ENCODE measurements at places on chromosomes 1 and 21.
A peak's percentile ranks its signal among the peaks of the same experiment; 100 is the strongest.

DNA sequence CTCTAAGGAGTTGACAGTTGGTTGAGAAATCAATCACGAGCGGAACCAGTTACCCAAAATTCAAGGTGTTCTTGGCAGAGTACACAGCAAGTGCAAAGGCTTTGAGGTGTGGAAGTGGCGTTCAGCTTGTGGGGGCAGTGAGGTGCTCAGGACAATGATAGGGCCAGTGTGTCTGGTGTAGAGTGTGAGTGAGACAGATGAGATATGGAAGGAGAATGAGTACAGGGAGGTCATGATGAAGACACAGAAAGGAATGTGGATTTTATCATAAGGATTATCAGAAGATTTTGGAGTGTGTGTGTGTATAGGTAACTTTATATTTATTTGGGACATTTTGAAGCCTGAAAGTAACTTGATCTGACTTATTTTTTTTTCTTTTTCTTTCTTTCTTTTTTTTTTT lies 40.9 kb downstream of the IFI44 start:
- no peak for DNase-seq

- DNase-seq = no peak
These were observed 5.0 kb upstream of the KCNC4 start for GRCh38 chr1:110205156-110205555.

DNA sequence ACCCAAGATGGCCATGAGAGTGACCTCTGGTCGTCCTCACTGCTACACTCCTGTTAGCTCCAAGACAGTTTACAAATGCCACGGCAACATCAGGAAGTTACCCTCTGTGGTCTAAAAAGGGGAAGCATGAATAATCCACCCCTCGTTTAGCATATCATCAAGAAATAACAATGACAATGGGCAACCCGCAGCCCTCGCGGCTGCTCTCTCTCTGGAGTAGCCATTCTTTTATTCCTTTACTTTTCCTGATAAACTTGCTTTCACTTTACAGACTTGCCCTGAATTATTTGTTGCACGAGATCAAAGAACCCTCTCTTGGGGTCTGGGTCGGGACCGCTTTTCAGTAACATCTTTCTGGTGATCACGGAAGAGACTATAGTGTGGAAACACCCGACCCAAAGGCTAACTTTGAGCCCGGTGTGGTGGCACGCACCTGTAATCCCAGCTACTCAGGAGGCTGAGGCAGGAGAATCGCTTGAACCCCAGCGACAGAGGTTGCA lies 19.8 kb upstream of the COX20 start:
- no peak for DNase-seq

- DNase-seq = no peak
These were observed 159.6 kb downstream of the PTPRU start for GRCh38 chr1:29395736-29396437.

DNA sequence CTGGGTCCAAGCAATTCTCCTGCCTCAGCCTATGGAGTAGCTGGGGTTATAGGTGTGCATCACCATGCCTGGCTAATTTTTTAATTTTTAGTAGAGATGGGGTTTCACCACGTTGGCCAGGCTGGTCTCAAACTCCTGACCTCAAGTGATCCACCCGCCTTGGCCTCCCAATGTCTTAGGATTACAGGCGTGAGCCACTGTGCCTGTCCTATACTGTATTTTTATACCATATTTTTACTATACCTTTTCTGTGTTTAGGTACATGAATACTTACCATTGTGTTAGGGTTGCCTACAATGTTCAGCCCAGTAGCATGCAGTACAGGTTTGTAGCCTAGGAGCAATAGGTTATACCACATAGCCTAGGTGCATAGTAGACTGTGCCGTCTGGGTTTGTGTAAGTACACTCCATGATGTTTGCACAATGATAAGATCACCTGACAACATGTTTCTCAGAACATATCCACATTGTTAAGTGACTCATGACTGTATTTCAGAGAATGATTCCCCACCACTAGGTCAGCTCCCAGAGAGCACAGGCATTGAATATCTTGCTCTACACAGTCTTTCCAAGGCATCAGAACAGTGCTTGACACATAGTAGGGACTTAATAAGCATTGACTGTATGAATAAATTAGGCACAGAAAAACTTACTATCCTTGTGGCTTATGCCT lies 6.0 kb upstream of the CITED4 start:
- DNase-seq = peak; percentile 13

DNA sequence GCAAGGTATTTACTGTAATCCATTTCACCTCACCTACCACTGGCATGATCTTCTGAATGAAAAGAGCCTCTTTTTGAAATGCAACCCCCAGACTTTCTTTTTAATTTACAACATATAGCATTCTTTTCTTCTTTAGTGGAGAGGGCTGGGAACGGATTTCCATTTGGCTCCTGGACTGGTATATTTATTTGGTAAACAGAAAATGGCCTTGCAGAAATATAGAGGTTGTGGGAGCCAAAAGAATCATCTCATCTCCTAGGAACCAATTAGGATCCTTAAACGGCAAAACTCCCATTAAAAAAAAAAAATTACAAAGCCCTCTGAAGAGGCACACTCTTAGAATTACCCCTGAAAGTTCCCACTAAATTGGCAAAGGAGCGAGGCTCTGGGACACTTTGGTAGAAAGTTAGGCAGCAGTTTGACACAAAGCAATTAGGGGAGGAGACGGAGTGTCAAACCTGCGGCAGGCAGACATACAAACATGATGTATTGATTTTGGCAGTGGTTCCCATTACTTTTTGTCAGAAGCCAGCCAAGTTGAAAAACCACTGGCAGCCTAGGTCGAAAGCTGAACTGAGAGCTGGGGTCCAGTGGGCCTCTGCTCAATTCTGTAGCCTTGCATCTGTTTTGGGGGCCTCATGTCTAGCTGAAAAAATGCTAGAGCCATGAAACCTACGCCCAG lies 135.1 kb upstream of the MAGI3 start:
- no peak for DNase-seq

- no peak for DNase-seq
These were observed 3.8 kb upstream of the SLC30A2 start for GRCh38 chr1:26049531-26050247.

DNA sequence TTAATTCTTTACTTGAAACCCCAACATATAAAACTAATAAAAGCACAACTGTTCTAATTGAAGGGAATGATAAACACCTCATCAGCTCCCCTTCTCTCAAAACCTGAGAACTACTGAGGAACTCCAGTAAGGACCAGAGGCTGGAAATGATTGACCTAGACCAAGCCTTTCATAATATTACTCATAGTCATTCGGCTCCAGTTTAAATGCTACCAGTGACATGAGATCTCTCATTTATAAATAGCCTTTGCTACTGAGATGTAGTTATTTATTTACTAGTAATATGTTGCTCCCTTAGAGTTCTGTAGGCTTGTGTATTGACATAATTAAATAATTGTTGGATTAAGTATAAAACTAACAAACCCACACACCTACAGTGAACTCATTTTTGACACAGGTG lies 209.8 kb upstream of the PRMT6 start:
- DNase-seq = no peak

GRCh38 chr1:6359216-6360116 lies 34.1 kb downstream of the ACOT7 start:
- peak; percentile 69 for DNase-seq

GRCh38 chr1:172900376-172900997 lies 150.3 kb downstream of the TNFSF18 start:
- no peak for DNase-seq

- DNase-seq = no peak
These were observed 41.8 kb downstream of the SKI start for GRCh38 chr1:2269922-2270259.

DNA sequence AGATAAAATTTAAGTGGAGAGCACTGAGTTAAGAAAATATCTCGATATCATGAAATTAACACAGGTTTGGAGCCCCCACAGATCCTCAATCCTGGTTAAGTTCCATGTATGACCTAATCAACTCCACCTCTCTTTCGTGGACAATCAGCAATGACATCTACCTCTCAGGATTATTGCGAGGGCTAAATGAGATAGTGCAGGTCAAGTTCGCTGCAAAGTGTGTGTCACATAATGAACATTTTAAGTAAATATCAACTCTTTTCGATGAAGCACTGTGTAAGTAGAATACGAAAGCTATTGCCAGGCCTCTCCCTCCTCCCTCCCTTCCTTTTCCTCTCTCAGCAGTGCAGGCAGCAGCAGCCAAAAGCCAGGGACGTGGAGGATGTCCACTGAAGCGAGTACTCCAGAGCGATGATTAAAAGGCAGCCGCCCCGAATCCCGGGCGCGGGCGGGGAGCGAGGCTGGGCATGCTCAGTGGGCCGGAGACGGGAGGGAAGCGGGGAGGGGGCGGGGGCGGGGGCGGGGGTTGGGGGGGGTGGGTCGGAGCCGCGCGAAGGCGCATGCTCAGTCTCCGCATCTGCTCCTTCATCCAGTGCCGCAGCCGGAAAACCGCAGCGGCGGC lies at the start of gene CAMSAP2:
Gene CAMSAP2, plus strand, starts transcription at position 567 of the 622 bp plus-strand sequence. CDS start 935 bp downstream, outside the sequence.
- DNase-seq = peak; percentile 63

DNA sequence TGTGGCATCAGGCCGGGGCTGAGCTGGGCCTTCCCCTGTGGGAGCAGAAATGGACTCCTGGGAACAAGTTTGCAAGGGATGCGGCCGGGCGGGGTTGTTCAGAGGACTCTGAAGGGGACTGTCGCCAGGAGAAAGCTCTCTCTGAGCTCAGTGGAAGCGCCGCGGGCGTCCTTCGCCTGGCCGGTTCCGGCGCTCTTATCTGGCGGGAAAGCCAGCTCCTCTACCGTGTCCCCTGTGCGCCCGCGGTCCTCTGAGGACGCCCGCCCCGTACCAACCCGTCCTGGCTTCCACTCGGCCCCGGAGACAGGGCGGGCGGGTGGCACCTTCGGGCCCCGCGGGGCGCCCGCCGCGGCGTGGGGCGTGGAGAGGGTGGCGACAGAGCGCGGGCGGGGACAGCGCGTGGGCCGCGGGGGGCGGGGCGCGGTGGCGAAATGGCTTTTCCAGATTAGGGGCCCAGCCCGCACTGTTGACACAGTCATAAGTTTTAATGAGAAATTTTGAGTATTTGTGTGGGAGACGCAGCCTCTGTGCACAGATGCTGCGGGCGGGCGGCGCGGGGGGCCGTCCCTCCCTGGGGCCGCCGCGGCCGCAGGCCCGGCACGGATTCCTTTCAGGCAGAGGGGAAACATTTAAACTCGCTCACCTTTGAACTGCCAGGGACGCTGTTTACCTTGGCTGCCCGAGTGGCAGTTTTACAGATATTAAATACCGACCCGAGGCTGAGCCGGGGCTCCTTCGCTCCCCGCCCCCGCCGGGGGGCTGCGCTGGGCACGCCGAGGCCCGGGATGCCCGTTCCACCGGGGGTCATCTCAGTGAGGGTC lies 70.2 kb downstream of the FOXD2 start:
- no peak for DNase-seq

DNA sequence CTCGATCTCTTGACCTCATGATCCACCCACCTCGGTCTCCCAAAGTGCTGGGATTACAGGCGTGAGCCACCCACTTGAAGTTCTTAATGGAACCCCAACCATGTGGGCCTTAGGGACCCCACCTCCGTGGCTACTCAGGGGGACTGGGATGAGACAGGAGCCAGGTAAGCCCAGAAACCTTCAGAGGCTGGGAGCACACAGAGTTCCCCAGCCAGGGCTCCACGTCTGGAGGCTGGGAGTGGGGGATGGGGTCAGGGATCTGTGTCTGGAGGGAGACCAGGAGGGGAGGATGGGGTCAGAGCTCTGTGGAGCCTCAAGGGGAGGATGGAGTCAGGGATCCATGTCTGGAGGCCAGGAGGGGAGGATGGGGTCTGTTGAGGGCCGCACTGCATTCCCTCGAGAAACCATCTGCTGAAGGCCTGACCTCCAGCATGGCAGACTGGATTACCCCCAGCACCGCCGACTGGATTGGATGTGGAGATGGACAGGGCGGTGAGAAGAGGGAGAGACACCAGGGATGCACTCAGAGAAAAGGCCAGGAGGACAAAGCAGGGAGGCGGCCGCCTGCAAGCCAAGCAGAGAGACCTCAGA lies 2.1 kb upstream of the FTCD start:
- DNase-seq = no peak

DNA sequence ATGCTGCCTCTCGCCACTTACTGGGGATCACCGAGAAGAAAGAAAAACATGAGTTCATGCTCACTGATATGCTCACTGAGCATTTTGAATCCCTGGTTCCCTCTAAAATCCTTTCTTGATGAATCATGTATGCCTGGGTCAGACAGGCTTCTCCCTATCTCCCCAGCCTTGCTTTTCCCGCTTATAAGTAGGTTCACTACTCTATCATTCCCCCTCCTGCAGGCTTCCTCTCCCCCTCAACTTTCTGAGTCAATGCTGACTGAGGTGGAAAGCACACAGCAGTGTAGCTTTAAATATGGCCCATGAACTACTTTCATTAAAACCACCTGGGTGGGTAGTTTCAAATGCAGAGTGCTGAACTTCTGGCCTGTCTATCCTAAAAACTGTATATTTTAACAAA lies 41.7 kb downstream of the FMO4 start:
- no peak for DNase-seq

DNA sequence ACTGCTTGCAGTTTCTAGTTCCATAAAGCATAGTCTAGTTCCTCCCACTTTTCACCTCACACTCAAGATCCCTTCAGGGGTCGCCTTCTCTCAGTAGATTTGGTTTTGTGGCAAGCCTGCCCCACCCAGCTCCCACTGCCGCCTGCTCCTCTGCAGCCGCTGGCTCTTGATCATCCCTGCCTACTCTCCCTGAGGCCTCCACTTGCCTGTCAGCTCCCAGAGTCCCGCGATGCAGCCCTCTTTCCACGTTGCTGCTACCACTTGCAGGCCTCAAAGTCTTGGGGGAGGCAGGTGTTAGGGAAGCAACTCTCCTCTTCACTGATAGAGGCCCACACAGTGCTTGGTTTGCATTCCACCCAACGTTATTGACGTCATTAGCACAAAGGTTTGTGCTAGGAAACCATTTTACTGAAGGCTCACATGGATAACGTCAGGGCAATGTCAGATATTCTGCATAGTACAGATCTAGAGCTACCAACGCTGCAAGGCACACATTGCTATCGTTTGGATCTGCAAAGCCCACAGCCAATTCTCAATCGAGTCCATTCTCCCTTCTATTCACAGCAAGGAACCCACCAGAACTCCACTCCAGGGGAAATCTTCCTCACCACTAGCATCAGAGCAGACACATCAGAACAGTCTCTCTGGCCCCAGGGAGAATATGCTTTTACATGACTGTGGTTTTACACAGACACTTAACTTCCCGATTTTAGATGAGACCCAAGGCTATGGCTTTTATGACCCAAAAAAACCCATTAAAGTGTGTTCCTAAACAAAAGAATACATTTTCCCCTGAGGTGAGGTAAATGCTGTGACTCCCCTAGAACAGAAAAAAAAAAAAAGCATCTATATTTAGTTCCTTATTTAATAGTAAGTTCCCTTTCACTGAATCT lies 519.5 kb upstream of the CAMK1G start:
- no peak for DNase-seq

DNA sequence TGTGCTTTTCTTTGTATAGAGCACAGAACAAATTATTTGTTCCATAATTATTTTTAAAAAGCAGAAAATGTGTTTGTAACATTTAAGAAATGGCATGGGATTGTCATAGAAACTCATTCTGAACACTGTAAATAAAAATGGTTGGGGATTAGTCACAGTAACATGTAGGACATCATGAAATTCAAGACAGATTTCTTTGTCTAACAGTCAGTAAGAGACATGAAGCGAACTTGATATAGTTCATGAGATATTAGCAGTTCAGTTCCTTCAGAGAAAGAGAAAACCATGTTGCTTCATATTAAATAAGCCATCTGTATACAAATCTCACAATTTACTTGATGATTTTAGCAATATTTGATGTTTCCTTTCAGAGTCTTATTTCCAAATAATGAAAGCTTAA lies 19.7 kb downstream of the NFIA start:
- no peak for DNase-seq

- peak; percentile 27 for DNase-seq
These were observed at the start of gene PLEKHN1 for GRCh38 chr1:966135-966703. TSS of gene PLEKHN1 (plus strand) at chr1:966482. CDS start at chr1:966532, 50 bp downstream.

GRCh38 chr1:15354580-15354965 lies 55.1 kb upstream of the EFHD2 start:
- no peak for DNase-seq

Measured in CD4-positive, alpha-beta T cell treated with Interleukin-2 at 100 ng/mL for 4 hours (primary cell).